ENCODE measurements at places on chromosomes 2 and 18. TPM values are rescaled to one million over a fixed set of nuclear protein-coding genes. Genes with fewer than 3 reads are reported as not detected.

GRCh38 chr2:235070063-235070706 lies 118.4 kb downstream of the SH3BP4 start:
- no peak for DNase-seq

DNA sequence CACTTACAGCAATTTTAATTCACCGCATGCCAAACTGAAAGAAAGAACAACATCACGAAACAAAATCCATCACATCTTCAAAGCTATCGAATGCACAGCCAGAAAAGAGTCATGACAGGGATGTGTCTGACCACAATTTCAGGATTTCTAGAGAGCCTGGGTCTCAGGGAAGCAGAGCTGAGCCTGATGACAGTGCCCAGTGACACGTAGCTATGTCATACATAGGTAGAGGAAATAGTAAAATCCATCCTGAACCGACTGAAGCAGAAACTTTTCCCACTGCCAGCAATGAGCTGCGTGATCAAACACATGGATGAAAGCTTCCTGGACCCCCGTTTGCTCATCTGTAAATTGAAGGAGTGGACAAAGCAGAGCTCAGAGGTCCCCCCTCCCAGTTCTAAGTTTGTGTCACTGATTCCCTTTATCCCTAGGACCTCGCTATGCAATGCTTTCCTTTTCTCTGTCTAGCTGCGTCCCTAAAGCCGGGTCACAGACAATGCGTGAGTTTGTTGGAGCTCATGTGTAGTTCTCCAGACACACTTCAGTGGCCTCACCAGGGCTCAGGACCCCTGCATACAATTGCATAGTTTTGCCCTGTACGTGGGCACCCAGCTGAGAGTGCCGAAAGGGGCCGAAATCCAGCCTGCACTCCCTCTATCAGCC lies 37.6 kb downstream of the CCBE1 start:
- DNase-seq: no peak

The GORASP2 gene
- 194 TPM for polyA plus RNA-seq

DNA sequence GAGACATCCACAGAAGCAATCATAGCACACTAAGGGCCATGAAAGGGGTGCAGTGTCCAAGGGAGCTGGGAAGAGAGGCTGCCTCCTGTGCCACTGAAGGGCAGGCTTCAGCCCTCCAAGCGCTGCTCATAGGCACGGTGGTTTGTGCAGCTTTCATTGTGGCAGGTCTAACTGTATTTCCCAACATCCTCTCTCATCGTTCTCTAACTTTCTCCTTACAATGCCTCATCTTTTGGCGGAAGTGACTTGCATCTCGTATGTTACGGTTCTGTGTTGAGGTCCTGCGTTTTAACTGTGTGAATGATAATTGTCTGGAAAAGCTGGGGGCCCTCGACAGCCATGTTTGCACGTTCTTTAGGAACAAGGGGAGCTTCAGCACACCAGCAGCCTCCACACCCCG lies 213.9 kb downstream of the GBX2 start:
- DNase-seq: no peak

DNA sequence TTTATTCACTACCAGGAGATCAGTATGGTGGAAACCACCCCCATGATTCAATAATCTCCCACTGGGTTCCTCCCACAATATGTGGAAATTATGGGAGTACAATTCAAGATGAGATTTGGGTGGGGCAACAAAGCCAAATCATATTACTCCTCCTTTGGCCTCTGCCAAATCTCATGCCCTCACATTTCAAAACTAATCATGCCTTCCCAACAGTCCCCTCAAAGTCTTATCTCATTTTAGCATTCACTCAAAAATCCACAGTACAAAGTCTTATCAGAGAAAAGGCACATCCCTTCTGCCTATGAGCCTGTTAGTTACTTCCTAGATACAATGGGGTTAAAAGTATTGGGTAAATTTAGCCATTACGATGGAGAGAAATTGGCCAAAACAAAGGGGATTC lies 989.5 kb upstream of the CNTNAP5 start:
- DNase-seq: no peak

- no peak for DNase-seq
Measured at GRCh38 chr2:224711381-224711780, 4.8 kb downstream of the CCDC195 start.

The PAX3 gene
- 11.1 TPM for polyA plus RNA-seq

DNA sequence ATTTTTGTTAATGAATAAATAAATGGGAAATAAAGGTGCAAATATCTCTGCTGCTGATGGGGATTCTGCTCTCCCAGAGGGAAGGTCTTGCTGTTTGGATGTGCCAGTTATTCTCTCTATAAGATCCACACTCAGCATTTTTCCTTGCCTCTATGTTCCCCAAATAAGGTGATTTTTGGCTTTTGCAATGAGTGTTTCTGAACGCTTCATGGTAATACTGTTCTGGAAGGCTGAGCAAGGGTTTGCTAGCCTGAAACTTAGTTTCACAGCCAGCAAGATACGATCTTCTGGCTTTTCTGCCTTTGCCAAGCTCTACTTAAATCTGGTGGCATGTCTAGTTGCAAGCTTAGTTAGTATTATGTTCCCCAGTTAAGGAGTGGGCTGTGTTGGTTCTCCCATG lies 114.6 kb downstream of the LPIN1 start:
- DNase-seq: no peak

GRCh38 chr18:274313-274712 lies 6.5 kb upstream of the THOC1 start:
- no peak for DNase-seq

Data from BJ (cell line).